ENCODE measurements at places on chromosomes 1 and 21.

GRCh38 chr1:115840605-115841460 lies at the start of gene NHLH2:
NHLH2 (minus strand) TSS chr1:115841126; CDS start chr1:115838372, 2,754 bp downstream.
- DNase-seq: no peak

DNA sequence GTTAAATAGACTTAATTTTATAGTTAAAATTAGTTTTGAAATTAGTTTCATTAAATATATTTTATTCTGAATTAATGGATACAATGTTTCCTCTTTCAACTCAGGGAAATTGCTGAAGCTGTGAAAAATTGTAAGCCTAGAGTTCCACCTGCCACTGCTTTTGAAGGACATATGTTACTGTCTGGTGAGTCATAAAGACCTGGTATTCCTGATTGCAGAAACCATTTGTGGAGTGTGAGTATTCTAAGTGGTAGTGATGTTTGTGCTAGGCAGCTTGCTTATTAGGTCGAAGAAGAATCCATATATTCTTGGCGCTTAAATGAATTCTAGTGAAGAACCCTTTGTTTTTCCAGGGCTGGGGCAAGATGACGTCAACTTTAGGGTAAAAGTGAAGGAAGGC lies 34.0 kb downstream of the MTR start:
- no peak for DNase-seq

DNA sequence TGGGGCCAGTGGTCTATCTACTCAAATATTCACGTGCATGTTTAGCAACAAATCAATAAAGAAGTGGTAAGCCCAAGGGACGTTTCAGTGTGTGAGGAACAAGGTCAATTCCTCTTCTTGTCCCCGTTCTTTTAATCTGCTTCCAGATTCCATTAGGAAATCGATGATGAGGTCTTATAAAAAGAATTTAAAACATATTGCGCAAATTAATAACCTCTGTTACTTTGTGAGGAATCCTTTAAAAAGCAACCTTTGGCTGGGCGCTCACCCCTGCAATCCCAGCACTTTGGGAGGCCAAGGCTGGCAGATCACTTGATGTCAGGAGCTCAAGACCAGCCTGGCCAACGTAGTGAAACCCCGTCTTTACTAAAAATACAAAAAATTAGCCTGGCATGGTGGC lies 113.0 kb upstream of the TMPRSS2 start:
- no peak for DNase-seq

DNA sequence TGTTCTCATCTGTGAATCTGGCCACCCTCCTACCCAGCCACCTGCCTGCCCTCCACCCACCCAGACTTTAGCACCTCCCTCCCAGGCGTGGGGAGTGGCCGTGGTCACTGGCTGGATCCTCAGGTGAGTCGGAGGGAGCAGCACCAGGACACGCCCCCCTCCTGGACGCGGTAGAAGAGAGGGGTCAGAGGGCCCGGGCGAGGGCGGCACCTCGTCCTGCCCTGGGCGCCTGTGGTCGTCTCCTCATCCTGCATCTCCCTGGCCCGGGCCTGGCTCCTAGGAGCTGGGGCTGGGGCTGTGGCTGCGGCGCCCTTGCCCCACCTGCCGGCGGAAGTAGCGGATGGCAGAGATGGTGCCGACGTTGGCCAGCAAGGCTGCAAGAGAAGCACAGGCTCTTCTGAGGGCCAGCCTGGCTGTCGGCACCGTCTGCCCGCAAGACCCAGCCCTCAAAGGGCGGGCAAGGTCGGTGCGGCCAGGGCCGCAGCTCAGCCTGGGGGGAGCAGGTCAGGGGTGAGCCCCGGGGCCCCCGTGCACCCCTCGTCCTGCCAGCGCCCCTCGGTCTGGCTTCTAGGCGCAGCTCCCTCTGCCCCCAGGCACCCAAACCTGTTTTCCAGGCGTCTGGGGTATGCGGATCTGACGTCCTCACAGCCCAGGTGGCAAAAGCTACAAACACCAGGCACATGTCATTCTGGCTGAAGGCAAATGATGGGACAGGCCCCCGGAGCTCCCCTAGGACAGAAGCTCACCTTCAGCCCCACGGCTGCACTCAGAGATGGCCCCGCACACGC lies 5.8 kb downstream of the PERM1 start:
- DNase-seq: no peak

DNA sequence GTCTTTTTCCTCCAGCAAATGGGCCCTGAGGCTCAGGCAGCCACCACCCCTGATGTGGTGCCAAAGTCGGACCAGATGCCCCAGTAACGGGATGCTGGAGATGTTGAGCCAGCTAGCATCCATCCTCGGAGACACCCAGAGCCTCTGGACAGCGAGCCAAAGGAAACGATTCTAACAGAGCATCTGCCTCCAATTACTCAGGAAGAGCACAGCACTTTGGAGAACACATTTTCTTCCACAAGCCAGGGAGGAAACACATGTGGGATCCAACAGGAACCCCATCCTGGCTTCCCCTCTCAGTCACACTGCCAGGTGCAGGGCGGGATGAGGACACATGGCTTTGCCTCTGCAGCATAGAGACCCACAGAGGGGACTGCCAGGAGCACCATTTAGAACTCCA lies 44.9 kb downstream of the C1orf198 start:
- DNase-seq: no peak

DNA sequence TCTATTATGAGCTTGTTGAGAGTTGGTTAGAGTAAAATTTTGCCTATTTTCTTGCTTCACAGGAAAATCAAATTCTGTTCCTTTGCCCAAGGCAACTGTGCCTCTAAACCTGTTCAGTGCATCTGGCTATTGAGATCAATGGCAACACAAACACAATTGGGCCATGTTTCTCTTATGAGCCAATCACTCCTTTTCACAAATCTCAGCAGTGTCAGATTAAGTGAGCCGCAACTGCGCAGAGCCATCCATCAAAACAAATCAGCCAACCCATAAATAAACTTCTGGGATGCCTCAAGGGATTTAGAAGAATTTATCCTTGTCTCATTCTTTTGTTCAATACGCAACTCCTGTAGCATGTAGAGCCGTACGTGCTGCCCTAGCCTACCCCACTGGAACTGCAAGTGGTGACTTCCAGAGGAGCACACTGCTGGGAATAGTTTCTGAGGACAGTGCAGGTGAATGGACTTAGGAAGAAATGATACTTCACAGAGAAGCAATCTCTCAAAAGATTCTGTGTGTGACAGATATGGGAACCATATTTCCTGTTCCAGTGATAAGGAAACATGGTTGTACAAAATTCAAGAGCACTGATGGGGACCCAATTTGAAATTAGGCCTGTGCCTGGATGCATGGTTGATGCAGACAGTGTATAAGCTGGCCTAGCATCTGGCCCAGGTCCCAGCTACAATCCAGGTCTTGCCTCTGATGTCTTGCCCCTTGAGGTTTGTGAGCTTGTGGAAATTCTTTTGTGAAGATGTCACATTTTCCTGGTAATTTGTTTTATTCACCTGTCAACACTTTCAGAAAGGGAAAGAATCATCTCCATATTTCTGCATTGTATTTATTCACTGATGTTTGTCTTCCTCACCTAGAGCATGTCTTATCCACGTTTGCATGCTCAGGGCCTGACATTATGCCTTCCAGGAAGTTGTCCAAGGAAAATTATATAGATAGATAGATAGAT lies 166.2 kb downstream of the URB2 start:
- no peak for DNase-seq

DNA sequence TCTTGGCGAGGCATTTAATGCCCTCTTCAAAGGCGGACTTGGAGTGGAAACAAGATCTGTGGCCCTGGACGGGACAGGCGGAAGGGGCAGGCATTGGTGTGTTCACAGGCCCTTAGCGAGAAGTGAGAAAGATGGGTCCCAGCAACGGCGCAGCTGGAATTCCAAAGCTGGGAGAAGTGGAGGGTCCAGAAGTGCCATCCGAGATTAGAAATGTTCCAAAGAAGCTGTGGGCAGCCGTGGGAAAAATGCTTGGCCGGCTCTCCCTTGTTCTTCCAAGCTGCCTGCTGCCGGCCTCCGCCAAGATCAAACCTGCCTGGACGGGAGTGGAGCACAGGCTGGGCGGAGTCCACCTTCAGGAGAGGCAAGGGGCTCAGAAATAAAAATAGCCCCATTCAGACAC lies 69.4 kb upstream of the ACTRT2 start:
- no peak for DNase-seq

GRCh38 chr1:116330342-116330652 lies 42.7 kb upstream of the ATP1A1 start:
- no peak for DNase-seq
